ENCODE measurements at places on chromosomes 12 and 14.

DNA sequence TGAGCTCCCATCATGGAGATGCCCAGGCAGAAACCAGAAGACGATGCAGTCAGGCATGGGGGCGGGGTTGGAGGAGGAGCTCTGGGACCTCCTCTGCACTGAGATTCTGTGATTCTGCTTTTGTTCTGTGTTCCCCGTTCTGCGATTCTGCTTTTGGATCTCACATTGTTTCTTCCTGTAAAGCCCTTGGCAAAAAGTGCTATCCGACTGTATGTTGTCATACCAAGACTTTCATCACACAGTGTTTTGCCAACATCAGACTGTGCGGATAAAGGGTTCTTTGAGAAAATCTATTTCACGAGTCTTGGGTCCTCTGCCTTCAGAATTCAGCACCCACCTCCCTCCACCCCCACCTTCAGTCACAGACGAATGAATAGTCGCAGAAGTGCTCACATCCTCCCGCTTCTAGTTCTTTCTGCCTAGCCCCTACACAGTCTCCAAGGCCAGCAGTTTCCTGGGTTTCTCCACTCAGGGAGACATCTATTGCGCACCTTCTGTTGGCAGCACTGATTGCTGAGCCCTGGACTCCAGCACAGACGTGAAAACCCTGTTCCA, 24.7 kb upstream of the PWP1 start:
- DNase-seq = peak; percentile 22

GRCh38 chr14:24908592-24909236, 141.2 kb downstream of the STXBP6 start:
- no peak for DNase-seq

- no peak for DNase-seq
These were observed 38.7 kb downstream of the FBRSL1 start for GRCh38 chr12:132528564-132529106.

- no peak for DNase-seq
These were observed 338.1 kb downstream of the CACNA1C start for GRCh38 chr12:2390850-2391390.

DNA sequence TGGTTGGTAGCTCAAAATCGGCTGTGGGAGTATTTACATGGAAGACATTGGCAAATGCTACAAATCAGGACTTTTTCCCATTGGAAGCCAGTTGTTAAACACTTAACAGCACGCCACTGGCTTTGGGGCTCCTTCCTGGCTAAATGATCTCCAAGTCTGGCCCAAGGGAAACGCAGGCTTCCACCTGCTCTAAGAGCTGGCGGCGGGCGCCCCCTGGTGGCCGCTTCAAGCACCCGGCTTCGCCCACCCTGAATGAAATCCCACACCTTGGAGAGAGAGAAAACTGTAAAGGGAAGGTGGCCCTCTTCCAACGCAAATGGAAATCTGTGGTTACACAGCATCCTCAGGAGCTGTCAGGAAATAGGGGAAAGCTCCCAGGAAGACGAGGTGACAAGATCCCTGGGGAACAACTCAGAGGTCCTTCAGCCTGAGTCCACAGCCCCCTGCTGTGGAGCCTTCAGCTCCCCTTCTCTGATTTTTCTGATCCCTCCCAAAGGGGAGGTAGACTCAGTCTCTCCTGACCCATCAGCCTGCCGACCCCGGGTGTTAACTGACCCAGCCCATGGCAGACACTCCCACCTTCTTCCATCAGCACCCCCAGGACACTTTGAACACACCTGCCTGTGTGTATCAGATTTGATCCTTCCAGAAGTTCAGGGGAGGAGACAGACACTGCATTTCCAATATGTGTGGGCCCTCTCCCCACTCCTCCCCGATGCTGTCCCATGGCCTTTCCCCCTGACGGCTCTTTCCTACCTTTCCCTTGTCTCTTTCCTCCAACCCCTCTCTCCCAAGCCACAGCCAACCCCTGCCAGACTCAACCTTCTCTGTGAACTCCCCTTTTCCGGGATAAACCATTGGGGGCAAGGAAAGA, 15.4 kb downstream of the SELPLG start:
- peak; percentile 93 for DNase-seq

DNA sequence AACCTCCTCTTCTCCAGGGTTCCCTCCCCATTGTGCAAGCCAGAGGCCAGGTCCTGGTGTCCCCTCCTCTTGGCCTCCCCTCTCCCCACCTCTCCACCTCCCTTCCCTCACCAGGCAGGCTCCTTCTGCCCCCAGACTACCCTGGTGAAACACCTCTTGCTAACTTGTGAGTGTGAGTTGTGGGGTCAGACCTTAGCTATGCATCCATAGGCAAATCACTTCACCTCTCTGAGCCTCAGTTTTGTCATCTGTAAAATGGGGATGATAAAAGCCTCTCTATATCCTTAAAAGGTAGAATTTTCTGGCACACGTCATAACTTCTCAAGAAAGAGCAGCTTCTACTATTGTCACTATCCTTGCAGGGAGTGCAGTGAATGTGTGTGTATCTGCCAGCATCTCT, 7.9 kb upstream of the DIO3 start:
- DNase-seq = no peak

- DNase-seq = no peak
These were observed 108.2 kb downstream of the SYNE2 start for GRCh38 chr14:63960926-63961567.

- DNase-seq = no peak
These were observed 315 bp downstream of the LTB4R2 start for GRCh38 chr14:24310265-24310645.

GRCh38 chr14:68297876-68298468, 478.4 kb downstream of the RAD51B start:
- DNase-seq = peak; percentile 74

- DNase-seq = no peak
These were observed at the start of gene TTC9 for GRCh38 chr14:70641548-70642302. Gene TTC9, plus strand, starts transcription at chr14:70641916. Its CDS starts 214 bp downstream, at chr14:70642130.

GRCh38 chr14:32078858-32079216, 1.7 kb downstream of the ARHGAP5 start:
- no peak for DNase-seq

DNA sequence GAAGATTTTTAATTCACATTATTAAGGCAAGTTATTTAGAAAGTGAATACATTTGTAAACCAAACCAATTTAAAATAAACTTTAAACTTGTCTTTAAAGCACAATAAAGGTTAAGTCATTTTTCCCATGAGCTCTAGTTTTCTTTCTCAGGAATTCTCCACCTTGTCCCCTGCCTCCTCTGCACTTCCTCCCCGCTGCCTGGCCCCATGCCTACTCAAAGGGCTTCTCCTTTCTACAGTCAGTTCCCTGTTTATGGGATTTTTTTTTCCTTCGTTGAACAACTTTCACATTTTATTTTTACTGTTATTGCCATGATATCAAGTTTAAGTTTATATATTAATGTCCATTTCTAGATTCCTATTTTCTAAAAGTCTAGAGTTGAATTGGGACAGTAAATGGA, 223.0 kb downstream of the SLC25A21 start:
- no peak for DNase-seq

GRCh38 chr12:98719515-98720504, 74.7 kb downstream of the APAF1 start:
- no peak for DNase-seq

GRCh38 chr14:55356913-55357312, 54.7 kb downstream of the ATG14 start:
- DNase-seq = no peak

- no peak for DNase-seq
These were observed 283.1 kb downstream of the CACNA1C start for GRCh38 chr12:2335916-2336315.

GRCh38 chr12:48032597-48032996, 28.3 kb upstream of the COL2A1 start:
- no peak for DNase-seq

- DNase-seq = no peak
These were observed 31.3 kb downstream of the ITPK1 start for GRCh38 chr14:93084402-93084801.

Data from ELF-1 (cell line).